ENCODE measurements at places on chromosomes 1 and 21.

DNA sequence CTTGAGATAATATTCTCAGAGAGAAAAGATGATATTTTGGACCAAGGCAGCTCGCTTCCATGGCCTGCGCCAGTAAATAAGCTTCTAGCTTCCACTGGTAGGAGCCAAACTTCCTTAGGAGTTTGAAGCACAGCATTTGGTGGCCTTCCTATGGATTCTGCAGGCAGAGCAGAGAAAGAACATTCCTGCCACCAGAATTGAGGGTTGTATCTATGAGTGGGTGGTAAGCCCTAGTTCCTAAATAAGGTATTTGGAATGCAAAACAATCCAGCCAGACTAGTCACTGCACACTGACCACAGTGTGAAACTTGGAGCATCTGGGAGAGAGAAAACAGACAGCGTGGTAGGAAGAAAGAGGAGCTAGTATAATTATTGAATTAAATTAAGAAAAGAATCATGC, 54.1 kb upstream of the BCAR3 start:
- DNase-seq, result no peak

DNA sequence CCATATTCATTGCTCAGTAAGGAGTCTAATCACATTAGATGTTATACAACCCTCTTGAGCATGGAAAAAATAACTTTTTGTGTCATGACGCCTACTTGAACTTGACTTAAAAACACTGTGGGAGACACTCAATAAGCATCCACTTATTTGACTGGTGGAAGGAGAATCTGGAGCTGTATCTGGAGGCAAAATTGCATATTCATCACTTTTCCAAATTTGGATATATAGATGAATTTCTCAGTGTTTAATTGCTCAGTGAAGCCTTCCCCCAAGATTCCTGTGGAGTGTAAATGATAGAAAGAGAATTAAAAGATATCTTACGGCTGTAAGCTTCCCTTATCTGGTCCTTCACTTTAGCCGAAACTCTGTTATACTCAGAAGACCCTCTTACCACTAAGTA, 610.7 kb upstream of the ADGRL2 start:
- no peak for DNase-seq

DNA sequence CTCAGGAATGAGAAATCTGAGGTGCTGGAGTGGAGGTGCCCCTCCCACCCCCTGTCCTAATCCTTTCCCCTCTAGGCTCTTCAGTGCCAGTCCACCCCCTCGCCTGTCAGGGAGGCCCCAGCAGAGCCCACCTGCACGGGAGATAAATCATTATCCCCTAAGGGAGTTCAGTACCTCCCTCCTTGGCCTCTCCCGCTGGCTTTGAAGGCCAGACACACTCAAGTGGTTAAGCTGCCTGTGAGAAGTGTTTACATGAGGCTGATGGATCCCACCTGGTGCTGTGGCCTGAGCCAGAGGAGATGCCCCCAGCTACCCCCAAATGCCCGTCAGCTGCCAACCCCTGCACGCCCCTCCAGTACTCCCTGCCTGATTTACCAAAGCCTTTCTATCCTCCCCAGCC, 3.7 kb downstream of the RSPO1 start:
- no peak for DNase-seq

- no peak for DNase-seq
These were observed 52.0 kb upstream of the FAM20B start for GRCh38 chr1:178973652-178974101.

GRCh38 chr1:36232212-36233095, 8.2 kb downstream of the THRAP3 start:
- no peak for DNase-seq

DNA sequence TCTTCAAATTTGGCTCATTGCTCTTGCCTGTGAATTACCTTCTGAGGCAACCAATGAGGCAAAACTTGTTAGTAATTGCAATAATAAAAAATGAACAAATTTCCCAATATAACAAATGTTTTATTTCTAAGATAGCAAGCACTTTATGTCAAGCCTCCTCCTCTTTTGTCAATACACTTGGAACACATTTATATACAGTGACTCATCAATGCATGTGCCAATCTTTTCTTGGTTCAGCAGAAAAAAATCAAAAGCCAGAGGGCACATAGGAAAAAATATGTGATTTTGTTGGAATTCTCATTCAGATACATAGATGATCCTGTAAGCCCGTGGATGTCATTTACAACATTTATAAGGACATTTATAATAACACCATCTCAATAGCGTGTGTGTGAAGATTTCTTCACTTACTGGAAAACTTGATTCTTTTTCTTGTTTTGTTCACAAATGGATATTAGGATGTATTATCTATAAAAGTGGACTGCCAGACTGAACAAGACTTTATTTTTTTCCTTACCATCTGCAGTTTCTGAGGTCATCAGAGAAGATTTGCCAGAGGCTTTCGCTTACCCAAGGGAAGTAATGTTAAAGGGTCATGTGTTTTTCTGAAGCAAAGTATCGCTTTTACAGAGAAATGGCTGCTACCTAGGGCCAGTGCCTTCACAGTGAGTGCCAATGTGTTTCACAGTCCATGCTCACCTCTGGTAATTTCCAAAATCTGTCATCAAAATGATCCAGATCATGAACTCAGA, 645.7 kb upstream of the PTBP2 start:
- no peak for DNase-seq

DNA sequence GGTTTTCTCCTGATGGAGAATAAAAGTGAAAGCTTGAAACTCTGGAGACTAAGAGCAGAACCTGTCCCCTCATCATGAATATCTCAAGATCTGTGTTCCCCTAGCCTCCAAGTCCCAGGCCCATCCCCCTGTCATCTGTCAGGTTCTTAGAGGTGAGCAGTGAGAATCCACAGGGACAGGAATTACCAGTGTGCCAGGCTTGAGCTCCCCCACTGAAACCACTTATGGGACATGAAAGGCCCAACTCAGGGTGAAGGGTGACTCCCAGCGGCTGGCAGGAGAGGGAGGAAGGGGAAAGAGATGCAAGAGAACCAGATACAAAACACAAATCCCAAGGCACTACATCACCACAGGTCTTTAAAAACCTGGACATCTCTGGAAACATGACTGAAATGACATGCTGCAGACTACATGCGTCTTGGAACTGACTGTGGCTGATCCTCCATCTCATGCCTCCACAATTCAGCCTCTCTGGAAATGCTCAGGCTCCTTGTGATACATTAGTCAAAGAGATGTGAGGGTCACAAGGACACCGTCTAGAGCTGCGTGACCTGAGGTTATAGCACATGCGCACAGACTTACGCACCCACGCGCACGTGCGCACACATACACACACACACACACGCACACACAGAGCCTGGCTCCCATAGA, 6.8 kb upstream of the LY9 start:
- no peak for DNase-seq

DNA sequence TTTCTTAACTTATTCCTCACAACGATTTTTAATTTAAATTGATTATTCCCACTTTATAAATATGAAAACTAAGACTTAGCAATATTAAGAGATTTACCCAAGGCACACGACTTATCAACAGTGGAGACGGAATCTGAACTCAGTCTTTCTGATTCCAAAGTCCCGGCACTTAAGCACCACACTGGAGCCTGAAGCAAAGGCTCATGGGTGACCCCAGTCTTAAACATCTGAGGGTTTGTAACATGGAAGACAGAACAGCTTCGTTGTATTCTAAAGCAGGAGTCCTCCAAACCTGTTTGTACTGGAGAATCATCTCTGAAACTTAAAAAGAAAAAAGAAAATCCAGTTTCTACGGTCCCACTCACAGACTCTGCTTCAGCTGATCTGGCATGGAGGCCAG, 519.5 kb downstream of the SMYD3 start:
- no peak for DNase-seq

DNA sequence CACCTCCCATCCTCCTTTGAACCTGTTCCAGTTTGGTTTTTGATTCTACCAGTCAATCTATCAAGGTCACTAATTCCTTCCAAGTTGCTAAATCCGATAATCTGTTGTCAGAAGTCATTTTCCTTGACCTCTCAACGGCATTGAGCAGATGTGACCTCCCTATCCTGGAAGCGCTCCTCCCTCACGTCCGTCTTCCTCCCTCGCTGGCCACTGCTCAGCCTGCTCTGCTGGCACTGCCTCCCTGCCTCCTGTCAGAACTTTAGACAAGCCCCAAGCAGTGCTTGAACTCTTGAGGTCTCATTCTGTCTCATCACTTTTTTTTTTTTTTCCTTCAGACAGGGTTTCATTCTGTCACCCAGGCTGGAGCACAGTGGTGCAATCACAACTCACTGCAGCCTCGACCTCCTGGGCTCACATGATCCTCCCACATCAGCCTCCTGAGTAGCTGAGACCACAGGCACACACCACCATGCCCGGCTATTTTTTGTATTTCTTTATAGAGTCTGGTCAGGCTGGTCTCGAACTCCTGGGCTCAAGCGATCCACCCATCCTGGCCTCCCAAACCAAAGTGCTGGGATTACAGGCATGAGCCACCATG, 4.4 kb upstream of the ACOT7 start:
- no peak for DNase-seq

GRCh38 chr21:33496345-33496744, 4.8 kb upstream of the DNAJC28 start:
- no peak for DNase-seq

- DNase-seq, result no peak
These were observed 105.4 kb downstream of the SLC45A1 start for GRCh38 chr1:8423269-8423691.

- no peak for DNase-seq
These were observed 371.8 kb downstream of the NPHP4 start for GRCh38 chr1:5620418-5620817.

DNA sequence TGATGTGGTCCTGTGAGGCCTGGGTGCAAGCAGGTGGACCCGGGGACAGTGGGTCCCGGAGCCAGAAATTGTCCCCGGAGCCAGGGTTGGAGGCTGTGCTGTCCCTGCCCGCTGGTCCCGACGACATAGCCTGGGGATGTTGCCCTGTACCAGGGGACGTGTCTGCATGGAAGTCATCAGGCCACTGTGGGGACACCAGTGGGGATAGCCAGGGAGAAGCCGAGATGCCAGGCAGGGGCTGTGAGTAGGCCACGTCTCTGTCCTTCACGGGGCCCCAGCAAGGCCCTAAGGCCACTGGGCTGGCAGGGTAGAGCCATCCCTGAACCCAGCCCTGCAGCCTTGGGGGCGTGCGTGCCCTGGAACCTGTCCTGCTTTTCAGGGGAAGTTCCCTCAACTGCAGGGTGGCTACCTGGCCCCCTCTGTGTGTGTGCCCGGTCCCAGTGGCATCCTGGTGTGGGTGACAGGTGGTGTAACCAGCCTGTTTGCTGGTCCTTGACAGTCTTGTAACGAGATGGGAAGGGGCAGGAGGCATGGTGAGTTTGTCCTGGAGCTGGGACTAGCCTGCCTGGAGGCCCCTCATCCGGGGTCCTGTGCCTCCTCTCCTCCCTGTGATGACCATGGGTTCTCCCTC, 73.2 kb downstream of the OBSCN start:
- DNase-seq, result no peak

- no peak for DNase-seq
These were observed 140.7 kb upstream of the WNT4 start for GRCh38 chr1:22283596-22283995.

GRCh38 chr1:2213576-2214505, 14.3 kb upstream of the SKI start:
- DNase-seq, result no peak

- no peak for DNase-seq
These were observed 5.4 kb downstream of the FAM3B start for GRCh38 chr21:41321908-41322495.

- no peak for DNase-seq
These were observed 65.7 kb upstream of the ECE1 start for GRCh38 chr1:21355956-21356355.

- no peak for DNase-seq
These were observed 2.3 kb downstream of the AGPAT3 start for GRCh38 chr21:43867332-43867703.

DNA sequence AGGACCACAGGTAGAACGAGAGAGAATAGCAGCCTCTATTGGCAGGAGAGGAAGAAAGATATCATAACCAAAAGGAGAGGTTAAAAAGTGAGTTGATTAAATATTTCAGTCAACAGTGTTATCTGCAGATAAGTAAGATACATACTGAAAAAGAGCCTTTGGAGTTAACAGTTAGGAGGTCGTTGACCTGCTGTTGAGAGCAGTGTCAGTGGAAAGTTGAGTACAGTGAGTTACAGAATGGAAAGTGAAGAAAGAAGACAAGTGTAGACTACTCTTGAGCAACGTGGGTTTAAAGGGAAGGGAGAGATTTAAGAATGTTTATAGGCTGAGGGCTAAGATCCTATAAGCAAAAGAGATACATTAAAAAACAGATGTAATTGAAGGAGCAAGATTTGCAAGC, 30.2 kb downstream of the GNAT2 start:
- no peak for DNase-seq
